ENCODE measurements at places on chromosomes 4 and X.

GRCh38 chr4:105483840-105484239 is 10.0 kb upstream of the PPA2 start:
- no peak for DNase-seq

DNA sequence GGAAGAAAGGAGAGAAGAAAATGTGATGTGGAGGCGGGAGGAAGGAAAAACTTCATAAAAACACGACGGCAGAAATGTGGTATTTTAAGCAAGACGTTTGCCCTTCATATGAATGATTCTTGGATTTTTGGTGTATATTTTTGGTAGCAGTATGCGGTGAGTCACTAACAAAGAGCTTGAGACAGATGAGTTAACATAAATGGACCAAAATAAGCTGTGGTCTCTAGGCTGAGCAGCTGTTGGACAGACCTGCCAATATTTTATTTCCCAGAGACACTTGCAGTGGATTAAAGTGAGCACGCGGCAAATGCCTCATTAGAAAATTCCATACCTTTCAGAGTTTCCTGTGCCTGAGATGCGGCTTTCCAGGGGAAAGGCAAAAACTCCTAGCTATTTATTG is 43.1 kb upstream of the RPS6KA3 start:
- DNase-seq, result no peak

DNA sequence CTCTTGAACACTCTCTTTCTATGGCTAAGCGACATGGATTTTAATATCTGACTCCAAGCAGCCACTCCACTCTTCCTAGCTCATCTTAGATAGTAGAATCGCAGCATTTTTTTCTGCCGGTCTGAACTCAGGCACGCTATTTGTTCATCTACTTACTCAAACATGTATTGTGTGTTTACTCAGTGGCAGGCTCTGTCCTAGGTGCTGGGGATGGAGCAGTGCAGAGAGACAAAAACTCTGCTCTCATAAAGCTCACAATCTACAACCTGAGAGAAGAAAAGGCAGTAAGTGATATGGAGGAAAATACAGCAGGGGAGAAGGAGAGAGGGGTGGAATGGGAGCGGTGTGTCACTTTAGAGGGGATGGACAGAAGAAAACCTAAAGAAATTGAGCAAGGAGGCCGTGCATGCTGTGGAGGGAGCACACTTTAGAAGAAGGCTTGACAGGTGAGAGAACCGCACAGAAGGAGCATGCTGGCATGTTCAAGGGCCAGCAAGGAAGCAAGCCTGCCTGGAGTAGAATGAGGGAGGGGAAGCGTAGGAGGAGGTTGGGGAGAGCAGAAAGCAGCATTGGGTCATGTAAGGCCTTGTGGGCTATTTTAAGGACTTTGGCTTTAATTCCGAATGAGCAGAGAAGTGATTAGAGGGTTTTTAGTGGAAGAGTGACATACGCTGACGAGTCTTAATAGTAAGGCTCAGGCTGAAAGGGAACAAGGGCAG is 132.0 kb downstream of the ANK2 start:
- no peak for DNase-seq

DNA sequence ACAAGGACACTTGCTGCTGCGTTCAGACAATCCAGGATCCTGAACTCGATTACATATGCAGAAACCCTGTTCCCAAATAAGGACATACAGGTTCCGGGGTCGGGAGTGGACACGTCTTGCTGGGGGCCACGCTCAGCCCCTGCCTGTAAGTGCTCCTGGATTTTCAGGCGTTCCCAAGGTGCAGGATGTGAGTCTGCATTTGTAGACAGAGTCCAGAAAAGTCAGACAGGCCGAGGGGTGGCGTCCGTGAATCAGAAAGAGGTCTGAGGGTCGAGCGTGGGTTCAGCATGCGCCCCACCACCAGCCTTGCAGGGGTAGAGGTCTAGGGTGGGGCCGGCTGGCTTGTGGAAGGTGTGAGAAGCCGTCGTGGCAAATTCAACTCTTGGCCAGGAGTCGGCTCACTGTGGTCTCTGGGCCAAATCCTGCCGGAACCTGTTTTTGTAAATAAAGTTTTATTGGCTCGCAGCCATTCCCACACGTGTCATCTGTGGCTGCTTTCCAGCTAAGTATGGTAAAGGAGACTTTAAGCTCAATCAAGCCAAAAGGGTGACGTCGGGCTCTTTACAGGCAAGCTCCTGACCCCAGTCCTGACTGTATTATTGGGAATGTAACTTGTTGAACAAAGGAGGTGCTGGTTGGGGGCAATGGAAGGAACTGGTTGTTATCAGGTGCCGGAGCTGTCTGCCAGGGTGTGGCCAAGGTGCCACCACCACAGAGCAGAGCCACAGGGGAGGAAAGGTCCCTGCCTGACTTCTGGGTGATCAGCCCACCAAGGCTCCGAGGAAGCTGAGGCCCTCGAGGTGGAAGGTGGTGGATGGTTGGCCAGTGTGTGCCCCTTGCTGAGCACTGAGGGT is 7.4 kb downstream of the DOK7 start:
- no peak for DNase-seq

DNA sequence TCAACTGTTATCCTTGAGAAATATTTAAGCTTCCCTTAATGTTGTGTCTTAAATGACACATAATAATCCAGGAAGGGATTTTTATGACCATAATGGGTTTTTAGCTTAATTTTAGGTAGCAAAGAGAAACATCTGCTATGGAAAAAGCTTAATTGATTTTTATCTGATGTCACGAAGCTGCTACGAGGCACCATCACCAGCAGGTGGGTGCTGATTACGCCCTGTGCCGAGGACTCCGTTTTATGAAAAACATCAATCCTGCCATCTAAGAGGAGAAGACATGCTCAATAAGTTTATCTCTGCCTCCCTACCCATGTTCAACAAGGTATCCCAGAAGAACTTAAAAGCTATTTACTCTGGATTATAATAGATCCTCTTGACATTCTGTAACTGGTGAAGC is 280.6 kb upstream of the ZFP42 start:
- peak; percentile 2 for DNase-seq

GRCh38 chr4:101475246-101475645 is 127.9 kb upstream of the PPP3CA start:
- peak; percentile 86 for DNase-seq

DNA sequence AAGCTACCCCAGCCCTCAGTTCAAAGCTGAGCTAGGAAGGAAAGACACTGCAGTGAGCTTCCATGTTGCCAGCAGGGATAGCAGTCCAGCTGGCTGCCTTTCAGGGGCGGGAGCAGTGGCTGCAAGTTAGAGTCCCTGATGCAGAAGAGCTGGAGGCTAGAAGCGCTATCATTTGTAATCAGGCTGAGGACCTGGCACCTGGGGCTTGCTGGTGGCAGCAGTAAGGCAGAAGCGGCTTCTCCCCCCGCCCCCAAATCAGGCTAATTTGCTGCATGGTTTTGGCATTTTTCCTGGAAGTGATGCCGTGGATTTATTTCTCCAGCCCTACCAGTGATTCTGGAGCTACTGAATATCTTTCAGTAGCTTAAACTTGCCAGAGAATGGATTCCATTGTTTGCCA is 203.3 kb downstream of the CLCN4 start:
- no peak for DNase-seq

DNA sequence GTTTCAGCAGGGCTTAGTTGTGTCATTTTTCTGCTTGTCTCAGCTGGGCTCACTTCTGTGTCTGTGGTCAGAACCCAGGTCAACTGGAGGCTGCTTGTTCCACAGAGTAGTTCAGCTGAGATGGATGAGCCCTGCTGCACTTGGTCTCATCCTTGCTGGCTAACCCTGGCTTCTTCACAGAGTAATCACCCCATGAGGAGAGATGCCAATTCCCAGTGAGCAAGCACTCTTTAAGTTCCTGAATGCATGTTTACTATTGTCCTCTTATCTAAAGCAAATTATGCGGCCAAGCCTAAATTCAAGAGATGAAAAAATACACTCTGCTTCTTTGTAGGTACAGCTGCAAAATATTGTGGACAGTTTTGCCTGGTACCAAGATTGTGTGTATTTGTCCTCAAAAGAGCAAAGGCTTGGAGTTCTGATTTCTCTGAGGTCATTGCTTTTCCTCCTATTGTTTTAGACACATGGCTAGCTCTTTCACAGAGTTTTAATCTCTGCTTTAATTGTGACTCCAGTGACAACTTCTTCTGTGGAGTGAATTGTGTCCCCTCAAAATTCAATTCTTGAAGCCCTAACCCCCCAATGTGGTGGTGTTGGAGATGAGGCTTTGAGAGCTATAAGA is 236.6 kb upstream of the ANKRD50 start:
- DNase-seq, result no peak

DNA sequence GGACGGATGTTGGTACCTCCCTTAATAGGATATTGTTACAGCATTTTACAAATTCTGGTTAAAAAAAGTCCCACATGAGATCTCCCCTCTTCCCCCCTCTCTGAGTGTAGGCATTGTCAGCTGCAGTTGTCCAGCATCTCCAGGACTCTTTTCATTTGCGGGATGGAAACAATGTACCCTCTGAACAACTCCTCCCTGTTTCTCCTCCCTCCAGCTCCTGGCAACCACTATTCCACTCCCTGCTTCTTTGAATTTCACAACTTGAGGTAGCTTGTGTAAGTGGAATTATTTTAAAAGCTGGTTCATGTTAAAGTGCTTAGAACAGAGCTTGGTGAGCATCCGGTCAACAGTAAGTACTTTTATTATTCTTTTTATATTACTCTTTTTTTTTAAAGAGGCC is 69.8 kb downstream of the TBL1X start:
- no peak for DNase-seq

DNA sequence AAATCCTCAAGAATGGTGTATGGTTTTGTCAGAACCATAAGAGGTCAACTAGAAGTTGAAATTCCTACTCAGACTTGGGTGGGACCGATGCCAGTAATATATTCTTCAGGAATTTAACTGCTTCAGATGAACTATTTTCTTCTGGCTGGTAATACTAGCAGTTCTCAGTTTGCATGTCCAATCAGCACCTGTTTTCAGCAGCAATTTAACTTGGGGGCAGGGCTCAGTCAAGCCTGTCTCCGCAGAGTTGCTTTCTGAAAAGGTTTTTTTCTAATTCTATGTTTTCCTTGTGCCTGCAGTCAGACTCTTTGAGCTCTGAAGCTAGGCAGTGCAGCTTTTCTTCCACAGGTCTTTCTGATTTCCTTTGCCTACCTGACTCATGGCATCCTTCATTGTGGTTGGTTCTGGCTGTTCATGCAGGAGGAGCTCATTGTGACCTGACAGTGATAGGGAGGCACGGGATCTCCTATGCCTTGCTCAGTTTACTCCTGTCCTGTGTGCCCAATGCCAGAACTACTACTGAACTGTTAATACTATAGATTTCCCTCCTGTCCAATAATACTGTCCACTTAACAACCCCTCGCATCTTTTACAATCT is 17.3 kb upstream of the FMR1 start:
- DNase-seq, result no peak

DNA sequence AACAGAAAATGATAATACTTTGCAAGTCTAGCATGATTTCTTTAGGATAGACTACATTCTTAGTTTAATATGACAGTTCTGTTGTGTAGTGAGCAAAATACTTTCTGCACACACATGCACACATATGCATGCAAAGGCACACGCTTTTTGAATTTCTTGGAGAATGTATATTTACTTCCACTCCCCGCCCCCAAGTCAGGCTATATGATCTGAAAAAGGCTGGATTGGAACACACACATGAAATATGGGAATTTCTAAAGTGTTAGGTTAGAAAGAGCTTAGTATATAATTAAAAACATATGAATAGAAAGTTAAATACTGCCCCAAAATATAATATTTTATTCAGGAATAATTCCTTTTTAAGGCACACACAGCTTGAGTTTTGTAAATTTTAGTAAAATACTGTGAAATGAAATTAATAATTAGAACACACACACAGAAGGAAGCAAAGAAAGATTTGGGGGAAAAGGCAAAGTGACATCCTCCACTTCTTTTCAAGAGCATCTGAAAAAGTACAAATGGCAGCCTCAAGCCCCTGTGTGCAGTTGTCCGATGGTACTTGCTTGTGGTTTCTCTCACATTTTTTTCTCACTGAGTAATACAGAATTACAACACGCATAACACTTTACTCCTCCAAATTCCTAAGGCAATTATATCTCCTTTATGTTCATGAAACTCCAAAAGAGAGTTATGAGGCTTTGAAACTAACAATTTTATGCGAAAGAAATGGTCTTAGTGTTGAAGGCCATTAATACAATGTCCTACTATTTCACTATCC is 228.9 kb upstream of the ETNPPL start:
- no peak for DNase-seq

- DNase-seq, result no peak
These were observed 13.5 kb downstream of the MAOB start for GRCh38 chrX:43868791-43869190.

GRCh38 chr4:101253121-101253520 is 94.2 kb downstream of the PPP3CA start:
- peak; percentile 34 for DNase-seq

GRCh38 chrX:48934581-48935300 is 15.9 kb upstream of the PIM2 start:
- DNase-seq, result no peak

DNA sequence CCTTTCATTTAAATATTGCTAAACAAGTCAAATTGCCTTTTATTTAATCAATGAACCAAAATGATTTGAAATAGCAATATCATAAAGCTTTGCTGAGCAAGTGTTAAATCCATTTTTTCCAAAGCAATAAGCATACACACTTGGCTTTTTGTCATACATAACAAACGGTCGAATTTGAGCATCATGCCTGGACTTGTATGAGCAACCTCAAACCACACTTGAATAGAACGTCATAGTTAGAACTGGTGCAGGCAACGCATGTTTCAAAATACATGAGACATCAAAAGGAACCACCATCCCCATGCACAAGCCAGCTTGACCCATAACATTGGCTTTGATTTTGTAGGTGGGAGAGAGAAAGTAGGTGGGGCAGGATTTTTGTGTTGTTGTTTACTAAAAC is 812.3 kb upstream of the FRG1 start:
- no peak for DNase-seq

DNA sequence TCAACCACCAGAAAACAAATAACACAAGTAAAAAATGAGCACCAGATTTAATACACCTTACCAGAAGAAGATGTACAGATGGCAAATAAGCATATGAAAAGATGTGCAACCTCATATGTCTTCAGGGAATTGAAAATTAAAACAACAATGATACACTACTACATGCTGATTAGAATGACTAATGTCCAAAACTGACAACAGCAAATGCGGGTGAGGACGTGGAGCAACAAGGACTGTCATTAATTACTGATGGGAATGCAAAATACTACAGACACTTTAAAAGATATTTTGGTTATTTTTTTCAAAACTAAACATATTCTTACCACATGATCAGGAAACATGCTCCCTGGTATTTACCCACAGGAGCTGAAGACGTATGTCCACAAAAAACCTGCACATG is 140.3 kb downstream of the FRYL start:
- DNase-seq, result no peak
